Peyer's patch (tissue), 4 donors: ENCODE measurements at places on chromosomes 2 and 18. TPM values are rescaled to one million over a fixed set of nuclear protein-coding genes. Genes with fewer than 3 reads are reported as not detected.

- DNase-seq: no peak
Observed at GRCh38 chr18:25467226-25467987, 115.4 kb upstream of the ZNF521 start.

The HOXD10 gene
- not detected for total RNA-seq

- no peak for DNase-seq
Observed at GRCh38 chr2:63742580-63742976, 99.1 kb upstream of the UGP2 start.

The COL3A1 gene
- 58.1 TPM for total RNA-seq

The TTC21B gene
- 24.7 TPM for total RNA-seq

The GAREM2 gene
- total RNA-seq: 0.94 TPM

DNA sequence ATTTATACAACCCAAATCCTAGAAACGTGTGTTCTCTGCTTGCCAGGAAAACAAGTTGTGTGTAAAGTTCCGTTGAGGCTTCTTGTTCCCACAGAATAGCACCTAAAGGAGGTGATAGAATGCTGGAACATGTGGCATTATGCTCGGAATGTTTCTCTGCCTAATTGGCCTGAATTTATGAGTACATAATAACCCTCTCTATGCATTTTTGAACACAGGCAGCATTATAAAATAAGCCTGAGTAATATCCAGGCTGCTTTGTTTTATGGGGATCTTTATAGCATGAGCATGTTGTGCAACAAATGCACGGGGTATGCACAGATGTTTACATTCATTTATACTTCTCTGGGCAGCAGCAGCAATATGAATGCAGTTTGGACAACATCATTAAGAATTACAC is 385.7 kb downstream of the MBD2 start:
- DNase-seq: no peak
